ENCODE measurements at places on chromosomes 12 and 14. TPM values are rescaled to one million over a fixed set of nuclear protein-coding genes. Genes with fewer than 3 reads are reported as not detected.

Gene HOXC4
- total RNA-seq, result not detected

Gene SLC25A21
- 0.80 TPM for total RNA-seq

Gene DENND5B
- total RNA-seq, result 49.6 TPM

GRCh38 chr14:102511538-102511937, 2.0 kb upstream of the ANKRD9 start:
- no peak overlapping the region for H3K4me3 ChIP-seq
- peaks cover 11% of the 10 kb centered on the region for H3K4me1 ChIP-seq
- no peaks in the 10 kb centered on the region for H3K27me3 ChIP-seq
- DNase-seq, result no peak

GRCh38 chr12:108040947-108041346, 88.1 kb upstream of the WSCD2 start:
- H3K27ac ChIP-seq, result no peak overlapping the region
- no peaks in the 10 kb centered on the region for H3K4me1 ChIP-seq
- no peaks in the 10 kb centered on the region for H3K36me3 ChIP-seq

GRCh38 chr14:58812050-58812910, 174.5 kb downstream of the DACT1 start:
- no peak for DNase-seq
- no peak overlapping the region for H3K27ac ChIP-seq
- H3K27me3 ChIP-seq, result no peaks in the 10 kb centered on the region
- no peaks in the 10 kb centered on the region for H3K36me3 ChIP-seq
- no peak overlapping the region for H3K4me3 ChIP-seq
- H3K4me1 ChIP-seq, result peaks cover 4% of the 10 kb centered on the region

DNA sequence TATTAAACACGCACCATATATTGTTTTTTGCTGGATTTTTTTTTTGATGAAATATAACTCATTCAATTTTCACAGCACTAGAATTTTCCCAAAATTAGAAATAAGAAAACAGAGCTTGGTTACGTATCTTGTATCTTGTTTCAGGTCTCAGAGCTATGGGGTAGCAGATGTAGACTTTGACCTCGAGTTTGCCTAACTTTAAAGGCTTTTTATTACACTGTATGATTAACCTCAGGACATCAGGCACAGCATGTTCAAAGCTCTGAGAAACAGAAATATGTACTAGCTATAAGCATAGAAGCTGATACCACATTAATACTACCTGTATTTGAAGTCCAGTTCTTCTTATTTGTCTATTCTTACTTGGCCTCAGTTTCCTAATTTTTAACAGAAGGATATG, 171.9 kb upstream of the KITLG start:
- H3K4me3 ChIP-seq, result no peak overlapping the region
- no peak for DNase-seq
- H3K27me3 ChIP-seq, result no peaks in the 10 kb centered on the region

DNA sequence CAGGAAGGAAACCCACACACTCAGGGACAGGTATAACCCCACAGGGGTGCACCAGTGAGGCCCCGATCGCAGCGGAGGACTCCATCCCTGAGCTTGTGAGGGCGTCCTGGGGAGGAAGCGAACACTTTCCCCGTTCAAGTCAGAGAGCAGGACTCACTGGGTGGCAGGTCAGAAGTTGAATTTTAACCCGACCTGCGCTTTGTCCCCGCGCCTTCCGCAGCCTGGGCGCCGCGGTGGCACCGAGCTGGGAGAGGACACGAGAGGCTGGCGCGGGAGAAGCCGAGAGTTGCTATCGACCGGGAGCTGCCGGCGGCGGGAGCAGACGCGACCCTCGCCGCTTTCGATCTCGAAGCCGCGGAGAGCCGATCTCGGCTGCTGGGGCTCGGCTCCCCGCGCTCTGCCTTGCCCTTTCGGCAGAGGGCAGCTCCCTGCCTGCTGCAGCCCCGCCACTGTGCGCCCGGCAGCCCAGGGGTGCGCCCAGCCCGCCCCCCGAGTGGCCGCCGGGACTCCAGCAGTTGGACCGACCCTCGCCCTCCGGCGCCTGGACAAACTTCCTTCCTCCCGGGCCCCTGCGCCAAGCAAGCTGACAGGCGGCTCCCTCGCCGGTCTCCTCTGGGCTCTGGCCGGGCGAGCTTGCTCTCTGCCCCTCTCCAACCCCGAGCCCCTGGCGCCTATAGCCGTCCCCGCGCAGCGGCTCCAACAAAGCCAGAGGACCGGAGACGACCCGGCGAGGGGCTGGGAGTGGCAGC, 918 bp downstream of the LIN7A start:
- H3K27me3 ChIP-seq, result no peaks in the 10 kb centered on the region
- H3K27ac ChIP-seq, result peak overlapping the region; percentile 94
- peak overlapping the region; percentile 77 for H3K4me3 ChIP-seq

DNA sequence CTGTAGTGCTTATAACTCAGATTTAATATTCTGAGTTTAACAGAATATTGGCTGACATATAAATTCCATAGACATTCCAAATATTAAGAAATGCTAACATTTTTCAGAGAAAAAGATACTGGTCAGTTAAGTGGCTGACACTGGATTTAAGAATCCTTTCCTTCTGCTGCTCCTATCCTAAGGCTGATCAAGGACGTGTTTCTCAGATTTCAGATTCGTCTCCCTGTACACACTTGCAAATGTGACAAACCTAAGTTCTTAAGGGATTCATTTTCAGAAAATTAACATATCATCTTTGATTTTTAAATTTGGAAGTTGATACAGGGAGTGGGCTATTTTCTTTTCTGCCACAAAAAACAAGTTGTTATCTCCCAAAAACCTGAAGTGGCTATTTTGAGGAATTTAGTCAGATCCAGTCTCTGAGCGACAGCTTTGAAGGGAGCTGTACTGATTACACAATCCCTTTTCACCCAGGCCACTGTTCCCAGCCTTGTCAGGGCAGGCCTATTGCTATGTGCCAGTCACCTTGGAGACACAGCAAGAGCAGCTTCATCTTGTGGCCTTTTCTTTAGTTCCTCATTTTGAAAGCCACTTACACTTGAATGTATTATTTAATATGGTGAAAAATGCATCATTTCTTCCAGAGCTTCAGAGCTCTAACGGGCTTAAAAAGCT, 370.6 kb downstream of the KCNH5 start:
- no peaks in the 10 kb centered on the region for H3K27me3 ChIP-seq
- no peak overlapping the region for H3K4me3 ChIP-seq
- no peak overlapping the region for H3K27ac ChIP-seq
- H3K4me1 ChIP-seq, result no peaks in the 10 kb centered on the region
- DNase-seq, result no peak

GRCh38 chr14:89702073-89702875, 252.3 kb downstream of the EFCAB11 start:
- no peaks in the 10 kb centered on the region for H3K27me3 ChIP-seq
- no peak for DNase-seq
- peak overlapping the region; percentile 89 for H3K27ac ChIP-seq
- H3K36me3 ChIP-seq, result no peaks in the 10 kb centered on the region
- peaks cover 20% of the 10 kb centered on the region for H3K4me1 ChIP-seq

DNA sequence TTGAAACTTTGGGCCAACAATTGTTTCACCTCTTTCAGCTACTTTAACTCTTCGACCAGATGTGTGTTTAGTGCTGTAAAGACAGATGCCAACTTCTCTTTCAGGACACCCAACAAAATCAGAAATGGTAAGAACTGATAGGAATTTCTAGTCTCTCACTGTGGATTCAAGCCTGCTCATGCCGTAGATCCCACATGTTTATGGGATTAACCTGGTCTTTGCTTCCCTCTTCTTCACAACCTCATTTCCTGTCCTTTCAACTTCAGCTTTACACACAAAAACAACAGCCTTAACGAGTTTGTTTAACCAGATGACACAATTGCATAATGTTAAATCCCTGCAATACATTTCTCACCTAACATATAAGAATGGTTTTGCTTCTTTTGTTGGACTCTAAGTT, 1031.9 kb upstream of the LRFN5 start:
- H3K4me1 ChIP-seq, result no peaks in the 10 kb centered on the region
- DNase-seq, result no peak
- H3K27ac ChIP-seq, result no peak overlapping the region
- no peak overlapping the region for H3K4me3 ChIP-seq

Data from heart right ventricle (tissue), 16 donors.